Frontal cortex (tissue), 4 donors: ENCODE measurements at places on chromosomes 5 and 9.

GRCh38 chr5:174737330-174737729, 12.9 kb downstream of the MSX2 start:
- no peak for DNase-seq

DNA sequence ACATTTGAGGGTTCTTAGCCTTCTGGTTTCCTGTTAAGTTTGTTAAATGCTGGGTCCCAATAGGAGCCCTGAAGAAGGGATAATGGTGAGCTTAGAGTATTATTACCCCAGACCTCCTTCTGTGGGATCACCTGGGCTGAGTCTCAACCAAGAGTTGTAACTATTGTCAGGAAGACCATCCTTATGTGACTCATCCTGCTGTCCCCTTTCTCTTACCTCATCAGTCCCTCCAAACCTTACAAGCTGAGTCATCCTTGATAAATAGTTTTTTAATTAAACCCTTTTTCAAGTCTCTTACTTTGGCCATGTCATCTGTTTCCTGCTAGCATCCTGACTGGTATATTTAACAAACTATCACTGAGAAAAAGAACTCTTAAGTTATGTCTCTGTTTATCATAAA, 502.8 kb downstream of the LRRC70 start:
- no peak for DNase-seq

- no peak for DNase-seq
These were observed 572.8 kb downstream of the TLE1 start for GRCh38 chr9:81116340-81117137.

DNA sequence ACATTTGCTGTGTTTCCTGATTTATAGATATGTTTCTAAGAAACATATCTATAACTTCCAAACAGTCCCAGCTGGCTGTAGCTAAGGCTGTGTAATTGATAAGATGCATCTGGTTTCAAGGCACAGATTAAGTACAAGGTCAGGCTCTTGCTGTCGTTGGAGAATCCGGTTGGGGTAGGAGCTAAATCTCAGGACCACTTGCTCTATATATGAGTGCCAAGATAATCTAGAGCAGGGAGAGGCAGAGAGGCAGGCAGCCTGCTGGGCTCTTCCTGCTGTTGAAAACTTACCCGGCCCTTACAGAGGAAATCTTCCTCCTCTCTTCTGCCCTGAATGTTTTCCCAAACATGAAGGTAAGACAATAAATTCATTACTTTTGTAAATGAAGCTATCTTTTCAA, at the start of gene C7:
Gene C7, plus strand, starts transcription at position 234 of the 400 bp plus-strand sequence. Its CDS starts 114 bp downstream, at position 348.
- DNase-seq: no peak

DNA sequence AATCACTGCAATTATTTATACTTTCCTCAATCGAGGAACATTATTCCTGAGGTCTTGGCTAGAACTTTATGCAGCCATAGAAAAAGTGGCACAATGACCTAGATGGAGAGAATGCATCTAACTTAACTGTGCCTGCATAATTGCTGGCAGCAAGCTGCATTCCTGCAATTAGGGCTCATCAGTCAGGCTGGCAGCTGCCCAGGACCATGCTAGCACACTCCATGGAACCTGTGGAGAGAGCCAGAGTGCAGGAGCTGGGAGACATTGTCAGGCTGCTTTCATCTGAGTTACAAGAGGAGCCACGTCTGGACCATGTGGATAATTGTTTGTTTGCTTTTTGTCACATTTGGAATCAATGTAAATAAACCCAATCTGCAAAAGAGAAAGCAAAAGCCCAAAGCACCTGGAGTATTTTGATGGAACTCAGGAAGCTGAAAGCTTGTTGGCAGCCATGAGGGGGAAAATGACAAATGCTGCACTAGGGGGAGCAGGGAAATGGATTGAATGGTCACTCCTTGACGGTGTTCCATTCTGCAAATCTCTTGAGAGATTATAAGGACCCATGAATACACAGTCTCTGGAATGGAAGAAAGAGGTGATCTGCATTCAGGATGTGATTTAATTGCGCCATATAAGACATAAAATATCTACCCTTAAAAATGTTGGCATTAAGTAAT, 839.9 kb downstream of the MAT2B start:
- DNase-seq: no peak

DNA sequence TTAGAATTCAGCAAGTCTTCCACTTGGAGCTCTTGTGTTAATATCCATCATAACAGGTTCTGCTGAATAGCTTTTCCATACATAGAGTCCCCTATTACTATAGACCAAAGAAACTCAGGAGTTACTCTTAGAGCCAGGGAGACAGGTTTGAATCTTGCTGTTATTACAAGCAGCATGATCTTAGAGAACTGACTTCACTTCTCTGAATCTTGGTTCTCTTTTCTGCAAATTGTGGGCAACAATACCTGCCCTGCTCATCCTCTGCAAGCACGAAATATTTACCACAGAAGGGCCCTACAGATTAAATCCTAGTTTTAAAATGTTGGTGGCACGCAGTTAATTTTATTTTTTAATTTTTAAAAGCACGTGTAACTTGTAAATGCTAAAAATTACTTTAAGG, 111.7 kb downstream of the TLR4 start:
- no peak for DNase-seq

- no peak for DNase-seq
These were observed 1.4 kb upstream of the HSDL2 start for GRCh38 chr9:112378328-112379176.

- no peak for DNase-seq
These were observed 9.7 kb downstream of the YTHDC2 start for GRCh38 chr5:113523168-113523567.

GRCh38 chr5:157030692-157031091, 28.2 kb downstream of the HAVCR1 start:
- DNase-seq: no peak

GRCh38 chr5:170439223-170439943, 50.2 kb upstream of the KCNMB1 start:
- no peak for DNase-seq

DNA sequence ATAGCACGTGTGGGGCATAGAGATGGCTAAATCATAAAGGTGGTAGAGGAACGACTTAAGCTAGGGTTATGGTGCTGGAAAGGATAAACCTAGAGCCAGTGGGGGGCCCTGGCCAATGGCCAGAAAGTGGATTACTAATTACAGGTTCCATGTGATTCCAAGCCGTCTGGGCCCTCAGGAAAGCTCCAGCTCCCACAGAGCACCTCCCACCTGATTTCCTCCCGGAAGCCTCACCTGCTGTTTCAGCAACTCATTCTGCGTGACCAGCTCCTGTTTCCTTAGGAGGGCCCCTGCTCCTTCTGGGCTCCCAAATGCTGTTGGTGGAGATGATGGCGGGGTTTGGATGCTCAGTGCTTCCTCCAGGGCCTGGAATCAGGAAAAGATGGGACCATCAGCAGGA, 16.2 kb downstream of the GPX3 start:
- no peak for DNase-seq

DNA sequence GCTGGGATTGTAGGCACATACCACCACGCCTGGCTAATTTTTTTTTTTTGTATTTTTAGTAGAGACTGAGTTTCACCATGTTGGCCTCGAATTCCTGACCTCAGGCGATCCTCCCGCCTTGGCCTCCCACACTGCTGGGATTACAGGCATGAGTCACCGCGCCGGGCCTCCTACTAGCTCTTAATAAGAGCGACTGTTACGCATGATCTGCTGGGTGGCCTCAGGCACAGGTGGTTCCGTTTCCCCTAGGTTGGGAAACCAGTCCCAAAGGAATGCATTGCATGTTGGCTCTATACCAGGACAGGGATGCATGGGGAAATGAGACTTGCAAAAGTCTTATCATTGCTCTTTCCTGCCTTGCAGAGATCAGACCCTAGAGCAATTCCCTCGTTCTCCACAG, 184.7 kb upstream of the PPP1R26 start:
- no peak for DNase-seq

- no peak for DNase-seq
These were observed 18.0 kb downstream of the IL5 start for GRCh38 chr5:132525299-132525724.

GRCh38 chr5:164481270-164481669, 975.9 kb downstream of the MAT2B start:
- DNase-seq: no peak

GRCh38 chr9:123645762-123646161, 284.2 kb downstream of the DENND1A start:
- no peak for DNase-seq

GRCh38 chr5:173746047-173746646, 129.7 kb upstream of the BOD1 start:
- no peak for DNase-seq

DNA sequence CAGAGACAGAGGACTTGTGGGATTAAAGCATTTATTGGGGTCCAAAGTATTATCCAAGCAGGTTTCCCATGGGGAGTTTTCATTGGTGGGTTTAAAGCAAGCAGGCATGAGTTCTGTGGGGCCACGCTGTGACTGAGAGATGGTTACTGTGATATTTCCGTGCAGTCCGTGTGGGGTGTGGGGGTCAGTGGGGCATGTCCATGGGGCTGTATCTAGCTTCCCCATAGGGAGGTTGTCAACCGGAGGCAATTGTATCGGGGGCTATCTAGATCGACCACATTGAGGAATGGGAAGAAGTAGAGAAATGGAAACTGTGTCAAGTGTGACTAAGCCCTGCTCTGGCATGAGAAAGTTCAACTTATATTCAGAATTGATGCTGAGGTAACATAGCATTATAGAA, 7.1 kb upstream of the RPS23 start:
- no peak for DNase-seq

DNA sequence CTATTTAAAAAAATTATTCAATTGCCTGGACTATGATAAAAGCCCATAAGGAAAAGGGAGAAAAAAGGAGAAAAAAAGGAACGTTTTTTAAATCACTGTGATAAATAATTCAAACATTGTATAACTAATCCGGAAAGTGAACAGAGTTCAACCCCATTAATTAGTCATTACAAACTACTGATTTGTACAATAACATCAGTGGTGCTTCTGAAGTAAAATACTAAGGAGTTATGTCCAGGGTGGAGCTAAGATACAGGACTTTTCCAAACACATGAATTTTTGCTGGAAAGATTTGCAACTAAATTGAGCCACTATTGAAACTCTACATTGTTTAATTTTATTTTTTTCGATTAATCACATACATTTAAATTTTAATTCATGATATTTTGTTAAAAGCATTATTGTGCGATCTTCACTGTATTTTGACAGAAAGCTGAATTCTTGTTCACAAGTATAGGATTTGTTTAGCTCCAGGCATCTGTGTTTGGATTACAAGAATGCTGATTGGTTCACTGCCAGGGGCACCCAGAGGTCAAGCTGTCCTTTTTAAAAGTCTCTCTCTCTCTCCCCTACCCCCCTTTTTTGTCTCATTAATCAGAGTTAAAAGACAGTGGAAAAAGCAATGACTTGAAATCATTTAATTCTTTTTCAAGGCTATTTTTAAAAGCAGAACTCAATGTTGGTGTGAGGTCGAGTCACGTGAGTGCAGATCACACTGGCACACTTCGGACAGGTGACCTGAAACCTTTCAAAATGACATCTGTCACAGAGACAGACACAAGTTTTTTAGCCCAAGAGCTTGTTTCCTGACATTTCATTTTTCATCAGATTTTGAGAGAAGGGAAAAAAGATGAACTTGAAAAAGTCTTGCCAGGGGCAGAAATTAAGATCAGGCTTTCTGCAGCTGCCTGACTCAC, 387.3 kb downstream of the NR2F1-AS1 start:
- DNase-seq: no peak

DNA sequence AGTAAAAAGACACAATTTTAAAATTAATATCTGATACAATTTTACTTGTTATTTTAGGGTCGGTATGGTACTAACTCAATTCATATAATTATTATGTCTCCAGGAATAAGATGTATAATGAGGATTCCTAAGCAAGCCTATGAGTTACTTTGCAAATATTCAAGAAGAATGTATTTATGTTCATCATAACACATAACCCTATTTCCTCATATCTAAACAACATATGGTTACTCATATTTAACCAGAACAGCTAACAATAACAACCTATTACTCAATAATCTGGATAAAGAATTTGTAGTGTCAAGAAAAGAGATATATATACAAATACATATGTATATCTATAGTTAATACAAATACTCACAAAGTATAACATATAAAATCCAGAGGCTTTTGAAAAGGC, 285.9 kb downstream of the ARL15 start:
- DNase-seq: no peak

DNA sequence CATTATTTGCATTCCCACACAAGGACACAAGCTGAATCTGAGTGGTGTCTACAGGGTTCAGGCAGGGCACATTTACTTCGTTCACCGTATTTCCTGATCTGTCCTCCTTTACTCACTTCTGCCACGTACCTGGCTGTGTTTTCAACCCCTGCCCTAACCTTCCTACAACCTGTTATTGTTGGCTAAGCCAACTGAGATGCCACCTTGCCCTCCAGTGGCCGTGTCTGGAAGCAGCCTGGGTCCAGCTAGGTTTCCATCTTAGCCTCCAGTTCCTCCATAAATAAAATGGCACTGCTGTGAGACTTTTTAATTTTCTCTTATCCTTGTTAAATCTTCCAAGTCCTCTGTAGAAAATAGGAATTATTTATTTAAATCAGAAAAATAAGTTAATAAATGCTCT, 64.8 kb downstream of the ATP10B start:
- no peak for DNase-seq

- DNase-seq: peak; percentile 59
These were observed 481 bp downstream of the MRPL36 start for GRCh38 chr5:1799110-1799601.

DNA sequence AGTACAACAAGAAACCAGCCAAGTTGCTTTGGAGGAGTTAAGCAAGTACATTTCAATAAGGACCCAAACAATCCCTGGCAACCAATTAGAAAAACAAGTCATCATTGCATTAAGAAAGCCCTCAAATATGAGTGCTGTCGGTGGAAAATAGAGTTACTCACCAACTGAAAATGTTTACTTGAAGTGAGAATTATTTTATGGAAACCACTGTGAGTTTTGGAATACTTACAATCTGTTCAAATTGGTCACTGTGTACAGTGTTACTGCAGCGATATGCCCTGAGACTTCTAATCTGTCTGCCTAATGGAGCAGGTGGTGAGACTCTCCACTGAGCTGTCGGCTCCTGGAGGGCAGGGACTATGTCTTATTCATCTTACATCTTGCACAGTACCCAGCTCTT, 1073.2 kb upstream of the DMAC1 start:
- no peak for DNase-seq
